ENCODE measurements at places on chromosomes 6 and 20.

DNA sequence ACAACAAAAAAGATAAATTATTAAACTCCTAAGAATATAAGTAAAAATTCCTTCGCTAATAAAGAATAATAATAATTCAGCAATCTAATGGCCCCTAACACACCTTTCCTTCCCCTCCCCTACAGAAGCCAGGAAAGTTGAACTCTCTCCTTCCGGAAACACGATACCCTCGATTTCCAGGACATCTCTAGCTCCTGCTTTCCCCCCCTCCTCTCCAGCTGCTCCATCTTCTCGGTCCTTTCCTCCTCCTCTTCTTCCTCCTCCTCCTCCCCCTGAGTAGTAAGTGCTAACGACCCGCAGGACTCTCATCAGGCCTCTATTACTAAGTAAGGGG is 603 bp downstream of the TASP1 start:
- DNase-seq: no peak

DNA sequence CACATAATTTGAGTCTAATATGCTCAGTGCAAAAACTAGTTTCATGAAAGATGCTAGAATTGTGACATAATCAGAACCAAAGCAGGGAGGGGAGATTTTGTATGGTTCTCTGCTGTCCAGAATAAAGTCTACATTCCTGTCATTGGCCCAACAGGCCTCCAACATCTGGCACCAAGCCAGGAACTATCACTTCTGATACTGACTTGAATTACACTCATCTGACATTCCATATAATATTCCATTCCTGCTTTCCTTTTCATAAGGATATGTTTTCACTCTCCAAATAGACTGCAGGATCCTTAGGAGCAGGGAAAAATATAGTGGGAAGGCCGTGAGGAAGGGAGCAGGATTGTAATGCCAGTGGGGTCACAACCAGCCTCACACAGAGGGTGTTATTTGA is 84.6 kb upstream of the BTN3A2 start:
- no peak for DNase-seq

GRCh38 chr6:93165850-93166430 is 253.4 kb downstream of the EPHA7 start:
- no peak for DNase-seq

- DNase-seq: peak; percentile 32
Observed at GRCh38 chr6:100175814-100176310, 181.8 kb upstream of the MCHR2 start.

DNA sequence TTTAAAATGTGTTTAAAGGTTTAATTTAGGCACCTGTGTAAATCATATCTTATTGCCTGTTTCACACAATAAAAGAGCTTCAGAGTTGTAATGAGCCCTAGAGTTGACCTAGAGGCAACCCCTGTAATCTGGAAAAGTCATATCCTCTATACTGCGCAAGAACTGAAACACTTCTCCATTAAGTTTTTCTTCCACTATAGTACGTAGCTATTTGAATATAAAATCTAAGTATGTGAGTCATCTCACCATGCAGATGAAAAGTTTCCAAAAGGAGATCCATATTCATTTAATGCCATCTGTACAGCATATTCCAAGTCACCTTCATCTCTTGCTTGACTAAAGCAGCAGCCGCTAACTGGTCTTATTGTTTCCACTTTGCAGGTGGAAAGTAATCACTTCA is 26.0 kb upstream of the TAAR1 start:
- peak; percentile 52 for DNase-seq

DNA sequence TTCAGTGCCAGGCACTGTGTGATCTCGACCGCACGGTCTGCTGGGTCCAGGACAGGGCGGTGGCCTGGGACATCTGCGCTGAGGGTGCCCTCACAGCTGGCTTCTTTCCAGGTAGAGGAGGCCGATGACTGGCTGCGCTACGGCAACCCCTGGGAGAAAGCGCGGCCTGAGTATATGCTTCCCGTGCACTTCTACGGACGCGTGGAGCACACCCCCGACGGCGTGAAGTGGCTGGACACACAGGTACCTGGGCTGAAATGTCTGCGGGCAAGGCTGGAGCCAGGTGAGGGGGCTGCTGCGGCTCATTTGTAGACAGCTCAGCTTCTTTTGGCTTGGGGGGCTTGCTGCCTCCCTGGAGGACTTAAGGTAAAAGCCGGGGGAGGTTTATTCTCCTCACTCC is 26.6 kb downstream of the PYGB start:
- no peak for DNase-seq

GRCh38 chr6:34207695-34208443 is 28.8 kb upstream of the HMGA1 start:
- peak; percentile 41 for DNase-seq

DNA sequence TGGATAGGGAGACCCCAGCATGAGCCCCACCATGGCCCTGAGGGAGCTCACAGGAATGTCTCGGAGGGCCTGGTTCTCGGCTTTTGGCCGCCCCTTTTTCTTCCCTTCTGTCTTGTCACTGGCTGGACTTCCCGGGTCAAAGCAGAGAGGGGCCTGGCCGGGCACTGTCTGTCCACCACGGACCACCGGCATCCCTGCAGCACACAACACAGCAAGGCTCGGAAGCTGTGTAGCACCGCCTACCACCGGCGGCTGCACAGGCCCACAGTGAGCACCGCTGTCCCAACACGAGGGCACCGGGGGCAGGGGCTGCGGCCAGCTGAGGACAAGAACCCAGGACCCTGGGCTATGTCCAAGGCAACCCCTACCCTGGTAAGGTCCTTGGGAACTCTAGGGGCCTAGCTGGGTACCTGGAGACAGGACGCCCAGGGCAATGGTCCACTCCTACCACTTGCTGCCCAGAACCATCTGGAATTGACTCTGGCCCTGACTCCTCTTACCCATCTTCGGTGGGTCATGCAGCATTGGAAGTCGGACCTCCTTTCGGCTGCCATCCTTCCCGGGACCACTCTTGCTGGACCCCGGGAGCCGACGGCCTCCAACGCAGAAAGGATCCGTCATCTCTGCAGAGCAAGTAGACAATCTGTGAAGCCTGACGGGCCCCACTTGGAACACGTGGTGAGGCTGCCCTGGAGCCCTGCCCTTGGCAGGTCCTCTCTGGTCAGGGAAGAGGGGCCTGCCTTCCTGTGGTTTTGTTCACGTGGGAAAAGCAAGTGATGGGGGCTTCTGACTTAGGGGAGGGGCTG is 2.2 kb downstream of the ZNF512B start:
- no peak for DNase-seq

DNA sequence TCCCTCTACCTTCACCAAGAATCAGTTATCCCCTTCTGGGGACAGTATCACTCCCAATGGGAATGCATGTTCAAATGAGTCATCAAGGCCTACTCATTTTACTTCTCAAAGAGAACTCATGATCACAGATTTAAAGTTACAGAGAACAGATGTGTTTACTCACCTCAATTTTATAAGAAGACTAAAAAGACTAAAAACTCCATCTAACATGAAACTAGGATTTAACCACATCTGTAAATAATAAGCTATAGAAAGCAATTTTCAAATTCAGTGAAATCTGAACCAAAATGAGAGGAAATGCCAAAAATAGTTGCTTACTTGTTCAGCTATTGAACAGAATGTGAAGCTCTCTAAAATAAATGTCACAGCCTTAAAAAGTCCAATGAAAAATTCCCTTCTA is 300.1 kb upstream of the KCNQ5 start:
- DNase-seq: peak; percentile 71

DNA sequence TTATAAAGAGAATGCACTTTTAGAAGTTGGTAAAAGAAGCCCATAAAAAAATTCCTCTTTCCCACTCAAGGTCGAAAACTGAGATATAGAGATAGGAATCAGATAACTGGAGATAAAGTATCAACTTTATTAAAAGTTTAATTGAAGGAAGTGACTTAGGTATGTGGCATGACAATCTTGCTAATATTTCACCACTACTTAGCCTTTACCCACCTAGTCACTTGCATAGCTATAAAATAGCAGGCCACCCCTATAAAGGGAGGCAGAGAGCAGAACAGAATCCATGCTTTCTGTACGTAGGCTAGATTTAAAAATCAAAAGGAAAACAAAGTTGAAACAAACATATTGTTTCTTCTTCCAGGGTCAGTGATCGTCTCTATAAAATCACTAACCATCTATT is 13.2 kb upstream of the TBC1D32 start:
- no peak for DNase-seq

DNA sequence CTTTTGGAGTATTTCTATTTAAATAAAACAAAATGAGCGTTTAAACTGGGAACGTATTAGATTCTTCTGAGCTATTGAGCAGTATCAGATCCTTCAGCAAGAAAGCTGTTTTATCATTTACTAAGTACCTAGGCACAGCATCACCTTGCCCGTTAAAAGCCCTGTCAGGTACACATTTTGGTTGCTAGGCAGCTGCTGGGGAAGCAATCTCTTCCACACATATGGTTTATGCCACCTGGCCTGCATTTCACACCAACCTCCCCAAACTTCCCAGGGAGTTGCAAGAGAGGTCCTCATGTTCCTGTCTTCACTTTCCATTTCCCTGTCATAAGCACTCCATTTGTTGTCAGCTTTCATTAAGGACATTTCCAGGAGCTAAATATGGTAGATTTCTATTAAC is 400.1 kb downstream of the PLCB1 start:
- DNase-seq: no peak

- DNase-seq: no peak
Observed at GRCh38 chr6:22363166-22363713, 66.4 kb upstream of the PRL start.

- no peak for DNase-seq
Observed at GRCh38 chr6:31098449-31098938, 13.9 kb downstream of the C6orf15 start.

DNA sequence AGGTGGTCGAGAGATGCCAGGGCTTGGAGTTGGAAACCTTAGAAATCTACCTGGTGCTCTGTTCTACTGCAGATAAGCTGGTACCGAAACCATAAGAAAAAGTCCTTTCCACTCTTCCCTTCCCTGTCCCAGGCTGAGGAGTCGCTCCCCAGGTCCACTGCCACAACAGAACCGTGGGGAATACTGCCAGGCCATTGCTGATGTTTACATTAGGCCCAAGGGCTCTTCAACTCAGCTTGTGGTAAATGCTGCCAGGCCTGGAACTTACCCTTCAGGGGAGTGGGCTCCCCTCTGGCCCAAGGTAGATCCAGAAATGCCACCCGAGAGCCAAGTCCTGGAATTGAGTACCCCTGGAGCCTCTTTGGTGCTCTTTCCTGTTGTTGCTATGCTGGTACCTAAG is 388.4 kb downstream of the ESR1 start:
- DNase-seq: no peak

DNA sequence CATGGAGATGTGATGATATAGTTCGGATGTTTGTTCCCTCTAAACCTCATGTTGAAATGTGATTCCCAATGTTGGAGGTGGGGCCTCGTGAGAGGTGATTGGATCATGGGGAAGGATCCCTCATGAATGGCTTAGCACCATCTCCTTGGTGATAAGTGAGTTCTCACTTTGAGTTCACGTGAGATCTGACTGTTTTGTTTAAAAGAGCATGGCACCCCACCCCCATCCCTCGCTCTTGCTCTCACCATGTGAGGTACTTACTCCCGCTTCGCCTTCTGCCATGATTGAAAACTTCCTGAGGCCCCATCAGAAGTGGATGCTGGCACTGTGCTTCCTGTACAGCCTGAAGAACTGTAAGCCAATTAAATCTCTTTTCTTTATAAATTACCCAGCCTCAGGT is 10.9 kb downstream of the SLC32A1 start:
- DNase-seq: no peak

DNA sequence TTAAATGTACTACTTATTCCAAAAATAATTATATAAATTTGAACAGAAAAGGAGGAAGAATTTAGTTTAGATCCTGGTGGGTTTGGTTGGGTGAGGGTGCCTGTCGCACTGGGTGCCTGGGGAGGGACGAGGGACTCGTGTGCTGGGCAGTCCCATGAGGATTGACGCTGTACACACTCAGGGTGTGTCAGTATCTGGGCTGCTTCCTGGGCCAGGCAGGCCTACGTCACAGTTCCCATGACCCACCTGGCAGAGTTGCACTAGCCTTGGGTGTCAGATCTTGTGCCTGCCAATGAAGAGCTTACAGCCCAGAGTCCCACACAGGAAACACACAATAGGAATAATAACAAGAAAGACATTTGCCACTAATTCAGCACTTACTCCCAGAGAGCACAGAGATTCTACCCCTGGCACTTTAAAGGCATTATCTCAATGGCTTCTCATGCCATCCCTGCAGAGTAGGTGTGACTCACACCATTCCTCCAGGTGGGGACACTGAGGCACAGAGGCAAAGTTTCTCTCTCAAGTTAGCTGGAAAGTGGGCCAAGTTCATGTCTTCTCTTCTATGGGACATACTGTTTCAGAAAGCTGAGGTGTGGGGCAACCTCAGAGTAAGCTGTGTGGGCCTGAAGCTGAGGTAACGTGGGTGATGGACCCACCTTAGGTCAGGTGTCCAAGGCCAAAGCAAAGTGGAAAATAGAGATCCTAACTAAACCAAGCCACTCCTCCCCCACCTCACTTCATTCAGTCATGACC is 1.3 kb upstream of the SDCBP2 start:
- DNase-seq: no peak

DNA sequence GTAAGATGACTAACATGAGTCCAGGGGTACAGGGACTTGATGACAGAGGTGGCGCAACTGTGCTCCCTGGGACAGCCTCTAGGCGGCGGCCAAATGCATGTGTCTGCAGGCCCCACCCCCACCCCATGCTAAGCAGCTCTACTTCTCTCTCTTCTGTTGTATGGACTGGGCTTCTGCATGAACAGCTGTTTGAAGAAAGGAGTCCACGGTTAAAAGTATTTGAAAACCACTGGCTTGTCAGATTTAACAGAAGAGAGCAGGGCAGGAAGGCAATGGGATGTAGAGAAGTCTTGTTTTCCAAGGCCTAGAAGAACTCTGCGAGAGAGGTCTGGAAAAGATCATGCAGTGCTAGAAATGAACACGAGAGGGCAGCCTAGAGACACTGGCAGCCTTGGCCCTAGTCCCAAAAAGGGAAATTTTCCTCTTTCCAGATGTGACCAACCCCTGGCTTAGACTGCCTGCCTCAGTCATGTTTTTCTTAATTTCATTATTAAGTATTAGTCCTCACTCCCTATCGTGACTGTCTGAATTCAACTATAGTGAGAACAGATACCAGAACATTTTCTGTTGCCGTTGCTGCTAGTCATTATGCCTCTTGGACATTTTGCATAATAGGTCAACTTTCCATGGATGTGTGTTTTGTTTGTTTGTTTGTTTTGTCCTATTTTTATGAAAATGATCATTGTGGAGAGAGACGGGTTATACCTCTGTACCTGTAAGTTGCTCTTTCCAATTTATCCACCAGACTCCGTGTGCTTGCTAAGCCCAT is 265.0 kb downstream of the ADGRG6 start:
- DNase-seq: peak; percentile 70

DNA sequence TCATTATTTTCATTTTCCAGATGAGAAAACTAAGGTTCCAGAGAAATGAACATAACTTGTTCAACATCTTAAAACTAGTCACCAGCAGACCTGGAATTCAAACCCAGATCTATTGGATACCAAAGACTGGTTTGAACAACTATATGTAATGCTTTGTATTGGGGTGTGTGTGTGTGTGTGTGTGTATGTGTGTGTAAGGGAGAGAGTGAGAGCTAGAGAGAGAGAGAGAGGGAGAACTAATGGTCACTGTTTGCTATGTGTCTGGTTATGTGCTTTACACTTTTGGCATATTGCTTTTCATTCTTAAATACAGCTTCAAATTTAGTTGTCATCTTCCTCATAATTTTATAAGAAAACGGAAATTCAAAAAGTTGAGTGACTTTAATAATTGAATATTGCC is 134.7 kb upstream of the ZNF217 start:
- DNase-seq: no peak

GRCh38 chr6:41939848-41940758 is 1.5 kb downstream of the CCND3 start:
- peak; percentile 44 for DNase-seq

Measured in ELR (cell line).